ENCODE measurements at places on chromosomes 6 and 20.
A peak's percentile ranks its signal among the peaks of the same experiment; 100 is the strongest.

DNA sequence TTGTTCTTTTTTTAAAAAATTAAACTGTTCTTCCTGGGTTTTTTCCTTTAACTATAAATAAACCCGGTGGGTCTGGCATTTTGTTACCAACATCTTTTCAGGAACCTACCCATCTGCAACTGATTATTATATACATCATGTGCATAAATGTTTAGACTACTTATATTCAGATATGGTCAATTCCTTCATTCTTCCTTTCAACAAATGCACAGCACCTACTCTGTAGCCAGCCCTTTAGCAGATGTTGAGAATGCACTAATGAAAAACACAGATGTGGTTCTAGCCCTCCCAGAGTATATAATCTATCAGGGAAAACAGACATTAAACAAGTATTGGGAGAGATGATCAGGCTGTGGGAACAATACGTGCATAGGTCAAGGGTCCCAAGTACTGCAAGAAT lies 237.1 kb downstream of the UST start:
- DNase-seq, result no peak

GRCh38 chr6:128516514-128516898 lies 3.9 kb downstream of the PTPRK start:
- no peak for DNase-seq

GRCh38 chr6:17042422-17043147 lies 59.3 kb upstream of the STMND1 start:
- DNase-seq, result peak; percentile 77

GRCh38 chr20:43187476-43188233 lies 2.1 kb downstream of the PTPRT start:
- DNase-seq, result peak; percentile 72

DNA sequence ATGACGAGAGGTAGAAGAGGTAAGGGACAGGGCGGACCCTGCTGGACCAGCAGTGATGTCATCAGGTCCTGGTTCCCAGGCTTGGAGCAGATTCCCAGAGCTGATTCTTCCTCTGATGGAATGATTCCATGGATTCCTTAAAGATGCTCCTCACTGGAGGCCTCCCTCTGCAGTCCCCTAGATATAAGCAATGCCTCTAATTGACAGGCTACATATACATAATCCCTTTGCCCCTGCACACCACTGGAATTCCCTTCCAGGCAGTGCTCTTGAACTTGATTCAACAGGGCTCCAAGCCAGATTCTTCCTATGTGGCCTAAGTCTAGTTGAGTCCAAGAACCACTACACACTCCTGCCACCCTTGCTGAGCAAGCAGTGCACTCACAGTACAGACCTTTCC lies 52.3 kb upstream of the L3MBTL3 start:
- DNase-seq, result no peak

GRCh38 chr6:25303254-25303653 lies 24.1 kb downstream of the CARMIL1 start:
- no peak for DNase-seq

- no peak for DNase-seq
These were observed 164.8 kb upstream of the BMP5 start for GRCh38 chr6:56040223-56040622.

GRCh38 chr6:116436586-116436985 lies 24.6 kb upstream of the CALHM6 start:
- DNase-seq, result no peak

- peak; percentile 83 for DNase-seq
These were observed 34.7 kb upstream of the TGM3 start for GRCh38 chr20:2261046-2261485.

GRCh38 chr6:109379711-109380110 lies 2.6 kb downstream of the CD164 start:
- no peak for DNase-seq

- no peak for DNase-seq
These were observed 106.2 kb upstream of the MYL9 start for GRCh38 chr20:36435124-36435523.

DNA sequence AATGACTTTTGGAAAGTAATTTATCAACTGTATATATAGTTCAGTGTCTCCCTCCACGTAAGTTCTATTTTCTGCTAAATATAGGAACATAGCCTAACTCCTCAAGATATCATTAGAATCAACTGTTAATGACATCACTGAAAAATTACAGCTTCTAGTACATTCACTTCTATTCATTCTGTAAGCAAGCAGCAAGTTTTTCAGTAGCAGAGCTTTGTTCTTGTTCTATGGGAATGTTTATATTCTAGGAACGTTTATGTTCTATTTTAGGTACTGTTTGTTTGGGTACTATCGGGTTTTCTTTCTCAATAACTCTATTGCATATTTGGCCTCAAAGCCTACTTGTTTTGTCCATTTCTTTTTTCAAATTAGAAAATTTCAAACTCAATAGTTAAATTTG lies 525.6 kb downstream of the EPHA7 start:
- DNase-seq, result no peak

DNA sequence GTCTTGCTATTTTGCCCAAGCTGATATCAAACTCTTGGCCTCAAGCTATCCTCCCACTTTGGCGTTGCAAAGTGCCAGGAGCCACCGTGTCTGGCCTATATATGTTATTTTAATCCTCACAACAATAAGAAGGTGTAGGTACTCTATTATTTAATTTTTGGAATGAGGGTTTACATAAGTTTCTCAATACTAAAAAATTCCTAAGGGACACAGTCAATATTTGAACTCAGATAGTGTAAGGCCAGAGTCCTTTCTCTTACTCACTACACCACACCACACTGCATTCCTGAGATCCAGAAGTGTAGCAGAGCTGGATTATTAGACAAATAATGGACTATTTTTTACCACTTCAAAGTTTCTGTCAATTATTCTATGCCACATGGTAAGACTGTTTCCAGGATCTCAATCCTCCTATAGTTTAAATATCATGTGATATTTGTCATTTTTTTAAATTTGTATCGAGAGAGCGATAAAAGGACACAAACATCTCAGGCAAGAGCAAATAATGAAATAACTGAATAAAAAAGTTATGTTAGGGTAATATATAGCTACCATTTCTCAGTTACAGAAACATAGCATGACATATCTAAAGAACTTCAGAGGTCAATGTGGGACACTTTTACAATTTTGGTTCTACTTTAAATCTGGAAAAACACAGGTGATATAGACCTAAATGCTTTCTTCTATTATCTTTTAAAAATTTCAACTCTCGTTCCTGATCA lies 162.2 kb upstream of the THEMIS start:
- no peak for DNase-seq

- no peak for DNase-seq
These were observed 96.8 kb upstream of the ATXN1 start for GRCh38 chr6:16857969-16858592.

DNA sequence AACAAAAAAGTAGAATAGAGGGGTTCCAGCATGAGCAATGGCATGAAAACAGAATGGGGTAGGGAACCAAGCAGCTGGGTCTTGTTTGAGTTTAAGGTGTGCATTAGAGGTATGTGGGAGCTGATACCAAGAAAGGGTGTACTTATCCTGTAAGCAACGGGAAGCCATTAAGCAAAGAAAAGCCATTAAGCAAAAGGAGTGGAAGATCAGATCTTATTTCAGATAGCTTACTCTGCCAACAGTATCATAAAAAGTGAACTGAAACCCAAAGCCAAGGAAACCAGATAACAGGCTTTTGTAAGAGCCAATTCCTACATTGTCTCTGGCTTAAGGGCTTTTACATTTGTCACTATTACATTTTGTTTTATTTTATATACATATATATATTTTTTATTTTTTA lies 21.3 kb upstream of the BEND6 start:
- no peak for DNase-seq

- DNase-seq, result no peak
These were observed 89.6 kb downstream of the AIG1 start for GRCh38 chr6:143150281-143150680.

- DNase-seq, result no peak
These were observed 9.4 kb downstream of the LAMA5 start for GRCh38 chr20:62357681-62358080.

DNA sequence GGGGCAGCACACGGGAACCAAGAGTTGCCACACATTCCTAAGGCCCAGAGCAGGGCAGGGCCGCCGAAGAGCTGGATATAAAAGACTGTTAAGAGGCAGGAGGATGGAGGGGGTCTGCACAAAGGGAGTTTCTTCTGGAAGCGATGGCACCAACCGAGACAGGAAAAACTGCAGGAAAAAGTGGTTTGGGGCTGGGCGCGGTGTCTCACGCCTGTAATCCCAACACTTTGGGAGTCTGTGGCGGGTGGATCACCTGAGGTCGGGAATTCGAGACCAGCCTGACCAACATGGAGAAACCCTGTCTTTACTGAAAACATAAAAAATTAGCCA lies 41.8 kb downstream of the SSR1 start:
- no peak for DNase-seq

DNA sequence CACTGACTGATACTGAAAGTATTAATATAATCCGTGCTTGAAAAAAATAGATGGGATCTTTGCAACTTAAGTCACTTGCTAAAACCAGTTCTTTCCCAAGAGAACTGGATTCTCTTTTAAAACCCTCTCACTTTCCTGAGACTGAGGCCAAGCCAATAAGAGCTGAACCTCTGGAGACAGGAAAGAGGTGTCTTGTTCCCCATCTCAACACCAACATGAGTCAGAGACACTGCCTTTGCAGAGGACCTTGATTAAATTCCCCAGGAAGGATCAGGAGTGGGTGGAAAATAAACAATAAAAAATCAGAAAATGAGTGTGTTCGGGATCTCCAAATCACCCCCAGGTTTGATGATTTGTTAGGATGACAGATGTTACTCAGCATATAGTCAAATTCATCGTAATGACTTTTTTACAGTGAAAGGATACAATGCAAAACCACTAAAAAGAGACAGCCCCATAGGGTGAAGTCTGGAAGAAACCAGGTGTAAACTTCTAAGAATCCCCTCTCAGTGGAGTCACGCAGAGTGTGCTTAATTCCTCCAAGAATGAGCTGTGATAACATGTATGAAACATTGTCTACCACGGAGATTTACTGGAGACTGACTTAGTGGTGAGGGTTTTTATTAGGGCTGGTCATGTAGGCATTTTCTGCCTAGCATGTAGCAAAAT lies 122.8 kb upstream of the BEND3 start:
- no peak for DNase-seq

DNA sequence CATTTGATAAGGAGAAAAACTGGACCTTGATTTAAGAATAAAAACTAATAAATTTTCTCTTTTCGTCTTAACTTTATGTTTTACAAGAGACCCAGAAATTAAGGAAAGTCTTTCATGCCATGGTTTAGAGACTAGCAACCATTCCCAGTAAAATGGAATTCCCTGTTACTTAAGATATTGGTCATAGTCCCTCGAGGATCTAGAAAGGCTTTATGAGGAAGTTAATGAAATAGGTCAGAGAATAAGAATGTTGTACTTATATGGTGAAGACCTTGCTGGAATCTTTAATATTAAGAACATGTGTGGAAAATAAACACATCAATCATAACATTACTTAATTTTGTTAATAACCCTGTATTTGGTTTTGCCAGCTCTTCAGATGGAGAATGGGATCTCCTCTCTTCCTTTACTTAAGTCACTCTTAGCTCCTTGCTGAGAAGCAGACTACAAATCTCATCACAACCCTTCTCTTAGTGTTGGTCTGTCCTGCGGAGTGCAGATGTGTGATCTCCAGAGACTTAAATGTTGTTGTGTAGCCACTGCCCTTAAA lies 382.9 kb downstream of the QKI start:
- no peak for DNase-seq

Data from left colon (tissue), 2 donors.